Kidney glomerular epithelial cell (primary cell): ENCODE measurements at places on chromosomes 1 and 21.

DNA sequence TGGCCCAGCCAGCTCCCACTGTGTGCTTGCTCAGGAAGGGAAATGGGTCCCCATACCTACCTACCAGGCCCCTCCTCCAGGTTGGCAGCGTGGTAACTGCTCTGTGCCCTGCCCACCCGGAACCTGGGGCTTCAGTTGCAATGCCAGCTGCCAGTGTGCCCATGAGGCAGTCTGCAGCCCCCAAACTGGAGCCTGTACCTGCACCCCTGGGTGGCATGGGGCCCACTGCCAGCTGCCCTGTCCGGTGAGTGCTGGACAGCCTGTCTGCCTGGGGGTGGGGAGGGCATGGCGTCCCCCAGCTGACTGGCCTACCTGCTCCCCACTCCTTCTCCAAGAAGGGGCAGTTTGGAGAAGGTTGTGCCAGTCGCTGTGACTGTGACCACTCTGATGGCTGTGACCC is 10.8 kb upstream of the LRRC71 start:
- no peak for DNase-seq

DNA sequence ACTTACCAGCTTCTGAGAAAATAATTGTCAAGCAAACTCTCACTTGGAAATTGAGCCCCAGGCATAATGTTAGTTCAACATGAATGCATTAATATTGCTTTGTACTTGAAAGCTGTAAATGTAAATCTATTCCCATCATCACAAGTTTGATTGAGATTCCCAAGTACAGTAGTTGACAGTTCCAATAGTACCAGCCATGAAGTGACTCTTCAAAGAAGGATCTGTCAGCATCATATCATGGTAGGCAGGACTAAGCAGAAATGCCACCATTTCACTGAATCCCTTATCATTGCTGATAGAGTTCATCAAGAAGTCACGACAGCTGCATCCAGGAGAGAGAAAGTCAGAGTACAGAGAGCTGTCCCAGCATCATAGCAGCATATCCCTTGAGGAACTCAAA is 348.7 kb downstream of the OMA1 start:
- DNase-seq: no peak

- DNase-seq: no peak
These were observed 24.2 kb downstream of the TBX19 start for GRCh38 chr1:168304865-168305264.

GRCh38 chr1:109802136-109802900 is 38.6 kb upstream of the EPS8L3 start:
- DNase-seq: no peak

DNA sequence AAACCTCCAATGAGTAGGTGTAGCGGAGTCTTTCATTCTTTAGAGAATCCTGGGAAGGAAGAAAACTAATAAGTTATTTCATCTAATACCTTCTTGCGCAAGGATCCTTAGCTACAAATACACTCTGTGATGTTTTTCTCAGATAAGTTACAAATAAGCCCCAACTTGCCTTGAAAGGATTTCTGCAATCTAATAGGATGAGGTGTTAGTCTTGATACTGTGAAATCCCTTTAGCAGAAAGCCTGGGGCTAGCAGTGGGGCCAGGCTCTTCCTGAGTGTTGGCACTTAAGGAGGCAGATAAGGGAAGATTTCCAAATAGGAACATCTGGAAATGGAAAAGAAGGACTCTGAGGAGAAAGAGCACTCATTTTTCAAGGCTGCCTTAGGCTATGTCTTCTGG is 168.0 kb upstream of the DAB1 start:
- DNase-seq: no peak
